Daoy (cell line): ENCODE measurements at places on chromosomes 1 and 21.

DNA sequence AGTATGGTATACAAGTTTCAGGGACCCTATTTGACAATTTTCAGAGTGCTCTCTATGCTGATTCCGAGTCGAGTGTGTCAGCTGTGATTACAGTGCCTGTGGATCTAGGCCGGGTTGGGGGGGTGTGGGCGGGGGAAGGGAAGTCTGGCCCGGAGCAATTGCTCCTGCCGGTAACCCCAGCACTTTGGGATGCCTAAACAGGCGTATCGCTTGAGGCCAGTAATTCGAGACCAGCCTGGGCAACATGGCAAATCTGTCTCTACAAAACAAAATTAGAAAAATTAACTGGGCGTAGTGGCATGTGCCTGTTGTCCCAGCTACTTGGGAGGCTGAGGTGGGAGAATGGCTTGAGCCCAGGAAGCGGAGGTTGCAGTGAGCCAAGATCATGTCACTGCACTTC is 1.6 kb upstream of the IL10RB start:
- no peak for DNase-seq

DNA sequence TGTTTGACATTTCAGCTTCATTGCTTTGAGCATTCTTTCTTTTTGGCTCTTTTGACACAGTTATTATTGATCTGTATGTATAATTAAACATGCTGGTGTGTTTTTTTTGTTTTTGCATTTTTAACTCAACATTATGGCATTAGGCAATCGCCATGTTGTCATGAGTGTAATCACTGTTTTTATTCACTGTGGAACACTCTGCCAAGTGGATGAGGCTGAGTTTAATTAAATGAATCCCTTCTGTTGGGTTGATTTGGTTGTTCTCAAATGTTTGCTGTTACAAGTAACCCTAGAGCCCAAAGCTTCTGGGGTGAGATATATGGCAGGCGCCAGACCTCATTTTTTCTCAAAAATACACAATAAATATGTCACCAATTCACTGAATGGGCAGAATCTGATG is 428.1 kb downstream of the MATN1 start:
- no peak for DNase-seq

GRCh38 chr1:53618500-53619366 is 120.2 kb downstream of the GLIS1 start:
- no peak for DNase-seq

- no peak for DNase-seq
Observed at GRCh38 chr21:33308586-33309490, 15.9 kb upstream of the IFNAR1 start.
